ENCODE measurements at places on chromosomes 16 and 17. TPM values are rescaled to one million over a fixed set of nuclear protein-coding genes. Genes with fewer than 3 reads are reported as not detected.

The SEZ6L2 gene
- total RNA-seq = 52.0 TPM

The CMTM1 gene
- 4.4 TPM for total RNA-seq

The KRT33A gene
- not detected for total RNA-seq

The KRTAP3-2 gene
- not detected for total RNA-seq

The FOXN1 gene
- total RNA-seq = not detected

The PRR29 gene
- total RNA-seq = 1.9 TPM

The ZDHHC7 gene
- 25.7 TPM for total RNA-seq

The RPUSD1 gene
- 15.3 TPM for total RNA-seq

The TBC1D3H gene
- total RNA-seq = not detected

The RNF227 gene
- total RNA-seq = 7.5 TPM

The NPIPB4 gene
- total RNA-seq = 207 TPM

The MYH10 gene
- total RNA-seq = 210 TPM

The ZPBP2 gene
- total RNA-seq = not detected

The ACAP1 gene
- total RNA-seq = not detected

The ZNF205 gene
- total RNA-seq = 14.4 TPM

The FHOD1 gene
- total RNA-seq = 1.9 TPM

The EVPL gene
- total RNA-seq = not detected

The ZNF830 gene
- 16.6 TPM for total RNA-seq

The VMO1 gene
- not detected for total RNA-seq

The PFN1 gene
- 62.9 TPM for total RNA-seq

The TBC1D3B gene
- total RNA-seq = 13.5 TPM
